GM23338 (cell line): ENCODE measurements at places on chromosomes 12 and 14. TPM values are rescaled to one million over a fixed set of nuclear protein-coding genes. Genes with fewer than 3 reads are reported as not detected.

DNA sequence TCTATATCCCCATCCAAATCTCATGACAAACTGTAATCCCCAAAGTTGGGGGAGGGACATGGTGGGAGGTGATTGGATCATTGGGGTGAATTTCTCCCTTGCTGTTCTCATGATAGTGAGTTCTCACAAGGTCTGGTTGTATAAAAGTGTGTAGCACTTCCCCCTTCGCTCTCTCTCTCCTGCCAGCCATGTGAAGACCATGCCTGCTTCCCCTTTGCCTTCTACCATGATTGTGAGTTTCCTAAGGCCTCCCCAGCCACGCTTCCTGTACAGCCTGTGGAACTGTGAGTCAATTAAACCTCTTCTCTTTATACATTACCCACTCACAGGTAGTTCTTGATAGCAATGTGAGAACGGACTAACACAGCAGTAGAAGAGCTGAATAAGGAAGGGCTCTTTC lies 62.6 kb upstream of the VASH1 start:
- DNase-seq = no peak

DNA sequence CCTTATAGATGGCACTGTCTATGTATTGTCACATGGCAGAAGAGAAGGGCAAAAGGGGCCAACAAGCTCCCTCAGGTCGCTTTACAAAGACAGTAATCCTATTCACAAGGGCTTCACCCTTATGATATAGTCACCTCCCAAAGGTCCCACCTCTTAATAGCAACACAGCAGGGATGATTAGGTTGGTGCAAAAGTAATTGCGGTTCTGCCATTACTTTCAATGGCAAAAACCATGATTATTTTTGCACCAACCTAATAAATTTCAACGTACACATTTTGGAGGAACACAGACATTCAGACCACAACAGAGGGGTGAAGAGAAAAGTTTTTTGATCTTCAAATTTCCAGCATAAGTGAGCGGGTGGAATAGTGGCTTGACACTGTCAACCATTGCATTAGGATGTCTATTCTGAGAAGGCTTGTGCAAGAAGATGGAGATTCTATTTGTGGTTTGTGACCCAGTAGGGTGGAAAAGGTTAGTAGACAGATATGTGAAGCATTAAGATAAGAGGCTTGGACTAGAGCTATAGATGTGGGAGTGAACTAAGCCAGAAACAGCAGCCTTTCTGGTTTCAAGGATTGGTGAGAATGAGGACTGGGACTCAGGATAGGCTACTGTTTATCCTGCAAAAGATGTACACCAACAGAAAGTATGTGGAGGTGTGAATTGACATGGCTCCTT lies 75.5 kb upstream of the CPSF6 start:
- no peak for DNase-seq

GRCh38 chr14:103155010-103155409 lies 31.7 kb downstream of the TNFAIP2 start:
- no peak for DNase-seq

GRCh38 chr12:93777254-93777653 lies 100.1 kb downstream of the CRADD start:
- no peak for DNase-seq

DNA sequence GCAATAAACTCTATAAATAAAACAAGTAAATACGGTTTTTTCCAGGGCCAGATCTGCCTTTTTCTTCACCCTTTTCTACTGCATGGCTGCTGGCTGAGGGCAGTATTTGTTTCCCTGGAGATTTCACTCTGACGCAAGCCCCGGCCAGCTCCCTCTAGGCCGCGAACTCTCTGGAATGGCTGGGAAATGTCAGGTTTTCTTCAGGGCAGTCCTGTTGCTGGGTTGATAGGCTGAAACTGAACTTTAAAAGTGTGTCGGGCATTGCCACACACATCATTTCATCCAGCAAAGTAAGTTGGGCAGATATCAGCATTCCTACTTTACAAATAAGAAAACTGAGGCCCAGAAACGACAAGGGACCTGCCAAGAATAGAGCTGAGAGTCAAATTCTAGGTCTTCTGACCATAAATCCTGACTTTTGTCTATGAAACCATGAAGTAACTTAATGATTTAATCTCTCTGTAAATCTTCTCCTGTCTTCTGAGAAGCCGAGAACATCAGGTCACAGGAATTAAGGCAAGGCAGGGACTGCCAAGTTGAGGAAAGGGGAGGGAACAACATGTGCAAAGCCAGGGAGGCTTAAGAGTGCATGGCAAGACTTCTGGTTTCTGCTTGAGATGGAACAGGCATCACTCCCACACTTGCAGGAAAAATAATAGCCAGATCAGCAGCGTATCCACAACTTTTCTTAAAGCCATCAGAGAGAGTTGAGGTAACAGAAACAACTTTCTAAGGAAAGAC lies 205.0 kb upstream of the CCDC196 start:
- DNase-seq = peak; percentile 1

DNA sequence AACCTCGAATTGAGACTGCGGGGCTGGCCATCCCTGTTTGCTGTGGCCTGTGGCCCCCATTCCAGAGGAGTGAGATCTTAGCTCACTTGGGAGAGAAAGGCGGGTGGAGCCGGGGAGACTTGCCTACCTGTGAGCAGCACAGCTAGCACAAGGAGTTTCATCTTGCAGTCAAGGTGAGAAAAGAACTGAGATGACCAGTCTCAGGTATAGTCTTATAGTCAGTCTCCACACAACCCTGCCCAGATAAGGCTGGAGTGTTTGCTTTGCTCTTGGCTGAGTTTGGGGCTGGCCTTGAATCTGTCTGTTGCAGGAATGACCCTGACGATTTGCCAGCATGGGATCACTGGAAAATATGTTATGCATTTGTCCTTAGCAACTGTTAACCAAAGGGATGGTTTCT lies at the start of gene PLA2G1B:
Gene PLA2G1B (minus strand): TSS at position 187 of the 400 bp plus-strand sequence. CDS start 26 bp downstream, at position 161.
- DNase-seq = no peak

The EXOC3L4 gene
- polyA plus RNA-seq = not detected in 2 replicates

The PAWR gene
- polyA plus RNA-seq = 136 and 149 TPM in 2 replicates

- peak; percentile 52 for DNase-seq
Measured at GRCh38 chr12:33876618-33877017, 145.7 kb upstream of the ALG10 start.

DNA sequence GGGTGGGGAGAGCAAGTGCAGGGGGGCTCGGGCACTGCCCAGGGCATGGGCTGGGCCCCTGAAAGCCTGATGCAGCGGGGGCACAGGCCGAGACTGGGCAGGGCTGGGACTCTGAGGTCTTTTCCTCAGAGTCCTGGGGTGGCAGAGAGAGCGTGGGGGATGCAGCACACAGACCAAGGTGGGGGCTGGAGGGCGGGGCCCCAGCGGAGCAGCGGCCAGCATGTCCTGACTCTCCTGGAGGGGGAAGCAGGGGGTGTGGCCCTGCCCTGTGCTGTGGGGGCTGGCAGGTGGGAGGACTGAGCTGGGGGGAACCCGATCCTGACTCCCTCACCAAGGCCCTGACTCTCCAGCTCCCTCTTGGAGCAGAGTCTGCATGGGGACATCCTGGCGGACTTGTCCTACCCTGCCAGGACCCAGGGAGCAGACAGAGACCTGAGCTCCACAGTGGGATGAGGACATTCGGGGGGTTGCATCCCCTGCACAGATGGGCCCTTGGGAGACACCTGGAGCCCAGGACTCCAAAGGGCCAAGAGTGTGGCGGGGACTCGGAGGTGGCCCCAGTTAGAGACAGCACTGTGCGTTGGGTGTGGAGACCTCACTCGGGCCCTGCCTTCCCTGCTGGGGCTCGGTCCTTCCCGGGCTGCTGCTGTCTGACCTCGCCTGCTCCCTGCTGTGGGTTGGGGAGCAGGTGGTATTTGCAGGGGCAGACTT lies 326.1 kb downstream of the TMEM121 start:
- no peak for DNase-seq

DNA sequence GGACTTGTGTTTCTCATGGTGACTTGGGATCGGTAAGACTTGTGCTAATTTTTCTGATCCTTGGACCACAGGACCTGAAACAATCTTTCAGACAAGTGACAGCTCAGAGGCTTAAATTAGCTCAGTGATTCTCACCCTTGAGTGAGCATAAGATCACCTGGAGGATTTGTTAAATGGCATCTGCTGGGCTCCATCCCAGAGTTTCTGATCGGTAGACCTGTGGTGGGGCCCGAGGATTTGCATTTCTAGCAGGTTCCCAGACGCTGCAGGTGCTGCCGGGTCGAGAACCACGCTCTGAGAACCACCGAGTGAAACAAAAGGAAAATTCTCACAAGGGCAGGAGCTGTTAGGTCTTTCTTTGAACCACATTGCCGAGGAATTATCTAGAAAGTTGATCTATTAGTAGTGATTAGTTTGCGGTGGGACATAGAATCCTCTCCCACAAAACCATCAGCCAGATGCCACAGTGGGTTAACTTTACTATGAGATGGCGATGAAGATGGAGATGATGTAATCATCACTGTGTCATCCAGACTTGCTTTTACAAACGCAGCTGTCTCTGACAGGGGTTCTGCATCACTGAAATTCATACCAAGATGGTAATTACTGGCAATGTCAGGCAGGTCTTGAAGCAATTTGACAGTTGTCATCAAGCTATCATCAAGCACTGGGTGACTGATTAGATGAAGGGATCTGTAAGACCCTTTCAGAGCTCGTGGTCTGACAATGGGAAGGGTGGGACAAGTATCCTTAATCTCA lies 184.0 kb downstream of the AACS start:
- no peak for DNase-seq

- DNase-seq = no peak
Measured at GRCh38 chr12:12449533-12450025, 92.7 kb downstream of the BORCS5 start.

- no peak for DNase-seq
Measured at GRCh38 chr14:99189201-99189801, 82.7 kb downstream of the BCL11B start.

The ZDHHC22 gene
- 14.7 and 17.6 TPM in 2 replicates for polyA plus RNA-seq

DNA sequence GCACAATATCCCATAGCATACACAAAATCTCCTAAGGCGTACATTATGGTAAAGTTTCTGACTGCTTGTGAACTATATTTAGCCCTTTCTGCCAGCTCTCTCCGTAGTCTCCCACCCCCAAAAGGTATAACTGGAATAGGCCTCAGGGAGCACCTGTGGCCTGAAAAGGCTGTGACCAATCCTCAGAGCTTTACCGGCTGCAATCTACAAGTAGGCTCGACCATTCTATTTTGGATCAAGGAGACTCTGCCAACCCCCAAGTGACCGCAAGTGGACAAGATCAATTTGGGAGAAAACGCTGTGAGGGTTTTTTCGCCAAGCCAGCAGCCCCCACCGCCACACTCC lies 1.2 kb downstream of the PPTC7 start:
- DNase-seq = peak; percentile 42

The PSMA3 gene
- 677 and 691 TPM in 2 replicates for polyA plus RNA-seq

The ESPL1 gene
- 12.7 and 13.2 TPM in 2 replicates for polyA plus RNA-seq

The BEGAIN gene
- 0.60 and 0.94 TPM in 2 replicates for polyA plus RNA-seq

DNA sequence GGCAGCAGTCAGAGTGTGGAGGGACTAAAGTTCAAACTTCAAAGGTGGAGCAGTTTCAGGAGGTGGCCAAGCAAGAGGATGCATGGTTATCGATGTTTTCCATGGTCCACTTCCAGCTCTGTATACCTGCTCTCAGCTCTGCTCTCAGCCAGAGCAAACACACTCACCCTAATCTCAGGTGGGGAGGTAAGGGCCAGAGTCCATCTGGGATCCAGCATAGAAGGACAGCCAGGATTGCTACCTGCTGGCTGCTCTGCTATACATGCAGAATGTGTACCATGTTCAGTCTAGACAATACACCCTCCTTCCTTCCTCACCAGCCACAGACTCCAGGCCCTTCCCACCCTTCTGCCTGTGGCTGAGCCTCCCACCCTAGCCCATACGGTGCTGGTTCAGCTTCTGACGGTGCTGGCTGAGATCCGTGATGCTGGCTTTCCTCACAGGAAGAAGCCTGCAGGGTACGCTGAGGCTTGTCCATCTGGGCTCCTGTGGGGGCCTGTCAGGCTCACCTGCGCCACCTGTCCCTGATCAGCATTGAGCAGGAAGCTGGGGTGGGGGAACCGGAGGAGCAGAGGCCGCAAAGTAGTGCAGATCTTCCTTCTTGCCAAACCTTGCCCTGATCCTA lies 2.4 kb downstream of the CBLN3 start:
- peak; percentile 74 for DNase-seq

The GNB3 gene
- polyA plus RNA-seq = 3.6 and 5.4 TPM in 2 replicates
